ENCODE measurements at places on chromosomes 5 and 9.

- no peak for DNase-seq
Measured at GRCh38 chr5:113344973-113345940, 89.5 kb downstream of the TSSK1B start.

DNA sequence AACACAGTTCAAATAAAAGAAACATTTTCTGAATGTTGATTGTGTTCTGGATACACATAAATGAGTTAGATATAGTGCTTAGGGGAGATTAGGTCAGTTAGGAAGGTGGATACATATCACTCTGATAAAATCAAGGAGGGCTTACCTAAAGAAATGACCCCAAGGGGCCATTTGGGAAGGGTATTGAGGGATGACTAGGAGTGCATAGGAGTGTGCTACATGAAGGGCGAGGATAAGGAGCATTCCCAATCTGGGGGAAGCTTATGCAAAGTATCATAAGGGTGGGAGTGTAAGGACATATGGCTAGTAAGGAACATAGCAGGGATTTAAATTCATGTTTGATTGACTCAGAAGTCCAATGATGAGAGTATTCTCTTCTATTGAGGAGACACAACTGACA lies 183.6 kb downstream of the NSG2 start:
- no peak for DNase-seq

DNA sequence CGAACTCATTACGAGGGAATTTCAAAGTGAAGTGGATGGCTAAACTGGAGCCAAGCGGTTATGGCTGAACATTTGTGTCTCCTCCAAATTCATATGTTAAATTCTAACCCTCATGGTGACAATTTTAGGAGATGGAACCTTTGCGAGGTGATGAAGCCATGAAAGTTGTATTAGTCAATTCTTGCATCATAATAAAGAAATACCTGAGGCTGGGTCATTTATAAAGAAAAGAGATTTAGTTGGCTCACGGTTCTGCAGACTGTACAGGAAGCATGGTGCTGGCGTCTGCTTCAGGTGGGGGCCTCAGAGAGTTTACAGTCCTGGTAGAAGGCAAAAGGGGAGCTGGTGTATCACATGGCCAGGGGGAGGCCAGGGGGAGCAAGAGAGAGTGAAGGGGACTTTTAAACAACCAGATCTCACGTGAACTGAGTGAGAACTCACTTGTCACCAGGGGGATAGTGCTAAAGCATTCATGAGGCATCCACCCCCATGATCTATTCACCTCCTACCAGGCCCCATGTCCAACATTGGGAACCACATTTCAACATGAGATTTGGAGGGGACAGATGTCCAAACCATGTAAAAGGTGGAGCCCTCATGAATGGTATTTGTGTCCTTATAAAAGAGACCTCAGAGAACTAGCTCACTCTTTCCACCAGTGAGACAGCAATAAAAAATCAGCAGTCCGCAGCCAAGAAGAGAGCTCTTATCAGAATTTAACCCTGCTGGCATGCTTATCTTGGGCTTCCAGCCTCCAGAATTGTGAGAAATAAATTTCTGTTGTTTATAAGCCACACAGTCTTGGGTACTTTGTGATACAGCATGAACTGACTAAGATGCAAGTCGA lies 143.4 kb downstream of the MTRR start:
- DNase-seq = no peak

DNA sequence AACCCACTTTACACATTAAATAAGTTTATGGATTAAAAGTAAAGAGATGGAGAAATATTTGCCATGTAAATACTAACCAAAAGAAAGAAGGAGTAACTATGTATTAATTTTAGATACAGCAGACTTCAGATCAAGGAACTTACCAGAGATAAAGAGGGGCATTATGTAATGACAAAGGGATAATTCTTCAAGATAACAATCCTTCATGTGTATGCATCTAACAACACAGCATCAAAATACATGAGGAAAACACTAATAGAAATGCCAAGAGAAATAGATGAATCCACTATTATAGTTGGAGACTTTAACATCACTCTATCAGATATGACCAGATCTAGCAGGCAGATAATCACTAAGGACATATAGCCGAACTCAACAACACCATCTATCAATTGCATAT lies 149.8 kb upstream of the ANKRD55 start:
- DNase-seq = no peak

GRCh38 chr9:109143881-109144562 lies 23.0 kb downstream of the FRRS1L start:
- no peak for DNase-seq

DNA sequence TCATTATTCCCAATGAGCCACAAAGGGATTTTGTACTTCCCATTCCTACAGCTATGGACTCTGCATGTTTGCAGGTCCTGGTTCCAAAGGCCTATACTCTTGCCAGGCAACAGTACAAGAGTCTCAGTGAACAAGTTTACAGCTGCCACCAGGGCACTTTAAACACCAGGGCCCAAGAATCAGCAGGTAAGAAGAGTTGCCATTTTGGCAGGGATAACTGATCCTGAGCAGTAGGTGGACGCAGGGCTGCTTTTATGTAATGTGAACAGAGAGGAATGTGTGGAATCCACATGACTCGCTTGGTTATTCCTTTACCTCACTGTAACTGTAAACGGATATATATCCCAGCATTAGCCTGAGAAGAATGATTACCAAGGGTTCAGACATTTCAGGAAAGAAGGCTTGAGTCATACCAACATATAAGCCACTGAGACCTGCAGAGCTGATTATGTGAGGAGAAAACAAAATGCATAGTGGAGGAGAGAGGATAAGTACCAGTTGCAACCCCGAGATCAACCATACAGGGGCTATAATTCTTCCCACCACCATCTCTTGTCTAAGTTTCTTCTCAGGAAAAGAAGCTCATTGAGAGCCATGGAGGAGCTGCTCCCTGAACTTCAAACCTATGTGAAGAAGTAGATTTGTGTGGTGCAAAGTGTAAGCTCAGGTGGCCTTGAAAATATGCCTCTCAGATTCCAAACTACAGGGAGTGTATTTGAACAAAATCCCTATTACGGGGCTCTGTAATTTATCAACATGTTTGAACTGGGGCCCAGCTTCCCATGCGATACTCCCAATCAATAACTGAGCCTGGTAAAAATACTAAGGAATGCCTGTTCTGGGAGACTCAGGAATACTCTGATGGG lies 24.6 kb downstream of the RAPGEF6 start:
- DNase-seq = no peak

GRCh38 chr5:173496129-173496882 lies 120.1 kb downstream of the BOD1 start:
- no peak for DNase-seq

GRCh38 chr9:75612205-75612604 lies 278.3 kb upstream of the PCSK5 start:
- DNase-seq = no peak

DNA sequence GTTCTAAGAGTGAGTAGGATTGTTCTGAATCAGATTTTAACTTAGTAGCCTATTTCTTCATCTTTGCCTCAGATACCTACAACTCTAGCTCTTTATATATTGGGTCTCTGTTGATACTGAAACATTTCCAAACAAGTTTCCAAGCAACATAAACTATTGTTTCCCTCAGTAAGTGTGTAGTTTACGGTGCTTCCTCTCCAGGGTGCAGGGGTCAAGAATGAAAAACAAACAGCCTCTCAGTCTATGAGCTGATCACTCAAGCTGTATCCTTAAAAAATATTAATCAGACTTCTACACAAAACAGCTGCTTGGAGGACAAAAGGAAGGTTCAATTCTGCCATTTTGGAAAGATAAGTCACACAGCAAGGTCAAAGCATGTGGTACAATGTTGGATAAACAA lies 75.0 kb downstream of the ADAMTS12 start:
- DNase-seq = no peak

DNA sequence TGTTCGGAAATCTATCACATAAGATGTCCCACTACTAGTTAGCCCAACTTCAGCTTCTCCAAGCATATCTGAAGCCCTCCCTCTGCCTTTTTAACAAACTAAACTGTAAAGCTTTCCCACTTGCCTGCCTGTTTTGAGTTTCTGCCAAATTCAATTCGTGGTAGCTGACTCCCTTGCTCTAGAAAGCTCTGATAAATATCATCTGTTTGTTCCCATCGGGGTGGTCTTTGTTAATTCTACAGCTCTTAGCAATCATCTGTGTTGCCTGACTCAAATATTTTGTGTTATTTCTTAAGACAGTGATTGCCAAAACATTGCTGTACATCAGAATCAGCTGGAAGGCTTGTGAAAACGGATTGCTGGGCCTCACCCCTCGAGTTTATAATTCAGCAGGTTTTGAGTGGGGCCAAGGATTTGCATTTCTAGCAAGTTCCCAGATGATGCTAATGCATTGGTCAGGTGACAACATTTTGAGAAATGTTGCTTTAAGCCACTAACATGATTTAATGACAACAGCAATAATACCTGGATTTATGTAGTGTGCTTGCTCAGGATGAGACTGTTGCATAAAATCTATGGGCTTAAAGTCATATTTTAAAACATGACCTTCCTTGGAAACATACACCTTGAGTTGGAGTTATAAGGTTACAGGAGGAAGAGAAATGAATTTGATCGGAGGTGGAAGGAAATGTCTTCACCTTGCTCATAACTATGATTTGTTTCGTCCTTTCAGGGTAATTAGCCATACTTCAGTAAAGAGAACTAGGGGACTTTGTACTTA lies 631.9 kb downstream of the PSAT1 start:
- no peak for DNase-seq

- DNase-seq = no peak
Measured at GRCh38 chr9:111962021-111962420, 65.4 kb downstream of the UGCG start.

DNA sequence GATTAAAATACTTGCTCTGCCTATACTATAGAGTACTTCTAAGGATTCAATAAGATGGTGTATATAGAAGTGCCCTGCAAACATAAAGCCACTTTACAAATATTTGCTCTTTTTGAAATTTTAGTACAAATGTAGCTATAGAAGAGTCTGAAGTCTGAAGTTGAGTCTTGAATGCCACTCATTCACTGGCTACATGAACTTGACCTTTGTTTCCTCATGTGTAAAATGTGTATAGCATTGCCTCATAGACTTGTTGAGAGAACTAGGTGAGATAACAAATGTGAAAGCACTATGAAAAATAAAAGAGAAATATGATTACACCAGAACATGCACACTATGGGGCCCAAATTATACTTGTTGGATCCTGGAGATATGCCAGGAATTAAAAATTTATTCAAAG lies 244.7 kb downstream of the SEC61B start:
- DNase-seq = no peak

DNA sequence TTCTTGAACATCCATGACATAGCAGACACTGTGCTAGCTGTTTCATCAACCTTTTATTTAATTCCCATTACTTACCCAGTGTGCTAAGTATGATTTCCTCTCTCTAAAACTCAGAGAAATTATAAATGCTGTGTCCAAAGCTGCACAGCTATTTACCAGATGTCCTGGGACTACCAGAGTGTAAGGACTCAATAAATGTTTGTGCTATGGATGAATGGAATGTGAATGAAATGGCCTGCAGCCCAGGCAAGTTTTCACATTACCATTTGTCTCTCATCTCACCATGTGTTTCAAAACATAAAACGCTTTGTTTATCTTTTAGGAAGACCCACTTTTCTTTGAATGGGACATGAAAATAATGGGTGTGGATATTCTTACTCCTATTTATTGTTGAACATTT lies 96.2 kb downstream of the ARHGEF28 start:
- DNase-seq = no peak

- no peak for DNase-seq
Measured at GRCh38 chr9:130782886-130783530, 52.0 kb upstream of the ABL1 start.

DNA sequence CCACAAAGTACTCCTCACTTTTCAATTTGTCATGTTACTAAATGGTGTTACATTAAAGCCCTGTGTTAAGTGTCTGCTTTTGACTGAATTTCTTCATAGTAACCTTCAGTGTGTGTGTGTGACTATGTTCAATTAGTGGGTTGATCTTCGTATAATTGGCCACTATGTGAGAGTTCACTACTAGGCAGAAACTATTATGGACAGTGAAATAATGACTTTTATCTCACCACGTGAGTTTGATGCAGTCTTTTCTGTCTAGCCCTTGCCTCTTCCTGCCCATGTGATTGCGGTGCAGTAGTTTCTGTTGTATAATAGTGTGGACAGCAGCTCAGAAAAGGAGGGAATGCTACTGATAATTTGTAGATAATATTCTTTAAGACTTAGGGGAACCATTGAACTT lies 1.8 kb upstream of the MAML1 start:
- no peak for DNase-seq

GRCh38 chr9:104872656-104873488 lies 55.1 kb downstream of the ABCA1 start:
- DNase-seq = no peak

DNA sequence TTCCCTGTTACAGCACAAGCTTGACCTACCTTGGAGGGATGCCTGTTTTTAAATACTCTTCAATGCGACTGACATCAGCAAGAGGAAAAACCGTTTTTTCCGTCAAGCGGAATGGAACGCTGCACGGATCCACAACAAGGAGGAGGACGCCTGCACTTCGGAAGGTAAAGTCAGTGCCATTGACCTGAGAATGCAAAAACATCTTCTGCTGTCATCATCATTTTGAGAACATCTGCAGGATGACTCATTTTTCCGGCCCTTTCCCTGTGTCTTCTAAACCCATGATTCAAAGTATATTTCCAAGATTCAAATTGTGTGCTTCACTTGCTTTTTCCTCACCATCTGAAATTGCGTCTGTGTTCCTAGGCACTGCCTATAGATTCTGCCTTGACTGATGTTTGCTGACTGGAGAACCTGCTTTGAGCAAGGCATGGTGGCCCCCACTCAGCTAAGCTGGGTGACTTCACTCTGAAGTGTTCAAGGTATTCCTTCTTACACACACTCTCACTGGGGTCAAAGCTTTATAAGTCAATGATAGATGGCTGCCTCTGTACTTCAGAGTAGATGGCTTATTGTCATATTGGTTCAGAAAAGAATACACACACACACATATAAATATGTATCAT lies 78.1 kb downstream of the CEMIP2 start:
- no peak for DNase-seq

- DNase-seq = no peak
Measured at GRCh38 chr5:66340786-66341185, 196.7 kb downstream of the SREK1 start.

DNA sequence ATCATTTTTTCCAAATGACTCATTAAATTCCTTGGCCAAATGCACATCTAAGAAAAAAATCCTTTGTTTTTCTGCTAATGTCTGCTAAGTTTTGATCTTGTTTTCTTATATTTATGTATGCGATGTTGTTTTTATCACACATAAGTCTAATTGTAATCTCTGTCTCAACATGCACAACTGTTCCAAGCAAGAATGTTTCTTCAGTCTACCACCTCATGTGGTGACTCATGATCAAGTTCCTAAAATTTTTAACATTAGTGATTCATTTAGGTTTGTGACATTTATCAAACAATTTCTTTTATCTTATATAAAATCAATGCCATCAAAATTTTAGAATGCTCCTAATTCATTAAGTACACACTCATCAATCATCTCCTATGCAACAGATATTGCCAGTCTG lies 763.9 kb upstream of the FAM174A start:
- DNase-seq = no peak

DNA sequence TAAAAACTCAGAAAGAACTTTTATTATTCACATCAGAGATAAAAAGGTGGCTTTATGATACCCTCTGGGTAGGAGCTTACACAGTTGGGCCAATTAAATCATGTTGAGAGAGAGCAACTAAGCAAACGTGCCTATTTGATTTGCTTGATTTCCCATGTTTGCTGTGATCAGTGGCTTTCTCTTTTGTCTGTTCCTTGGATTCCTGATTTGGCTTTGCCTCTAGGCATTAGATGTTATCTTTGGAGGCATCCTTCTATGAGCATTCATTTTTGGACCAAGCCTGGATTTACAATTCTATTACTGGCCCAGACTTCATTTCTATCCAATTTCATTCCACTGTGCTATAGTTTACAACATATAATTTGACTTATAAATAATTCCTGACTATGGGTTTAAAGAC lies 35.9 kb downstream of the VCAN start:
- no peak for DNase-seq

Measured in activated T-cell treated with anti-CD3 and anti-CD28 coated beads for 1 hour (primary cell).